ENCODE measurements at places on chromosomes 7 and 10. TPM values are rescaled to one million over a fixed set of nuclear protein-coding genes. Genes with fewer than 3 reads are reported as not detected.

- DNase-seq = no peak
Measured at GRCh38 chr10:113808168-113808567, 45.7 kb downstream of the DCLRE1A start.

- no peak for DNase-seq
Measured at GRCh38 chr10:116133634-116134033, 139.4 kb downstream of the GFRA1 start.

DNA sequence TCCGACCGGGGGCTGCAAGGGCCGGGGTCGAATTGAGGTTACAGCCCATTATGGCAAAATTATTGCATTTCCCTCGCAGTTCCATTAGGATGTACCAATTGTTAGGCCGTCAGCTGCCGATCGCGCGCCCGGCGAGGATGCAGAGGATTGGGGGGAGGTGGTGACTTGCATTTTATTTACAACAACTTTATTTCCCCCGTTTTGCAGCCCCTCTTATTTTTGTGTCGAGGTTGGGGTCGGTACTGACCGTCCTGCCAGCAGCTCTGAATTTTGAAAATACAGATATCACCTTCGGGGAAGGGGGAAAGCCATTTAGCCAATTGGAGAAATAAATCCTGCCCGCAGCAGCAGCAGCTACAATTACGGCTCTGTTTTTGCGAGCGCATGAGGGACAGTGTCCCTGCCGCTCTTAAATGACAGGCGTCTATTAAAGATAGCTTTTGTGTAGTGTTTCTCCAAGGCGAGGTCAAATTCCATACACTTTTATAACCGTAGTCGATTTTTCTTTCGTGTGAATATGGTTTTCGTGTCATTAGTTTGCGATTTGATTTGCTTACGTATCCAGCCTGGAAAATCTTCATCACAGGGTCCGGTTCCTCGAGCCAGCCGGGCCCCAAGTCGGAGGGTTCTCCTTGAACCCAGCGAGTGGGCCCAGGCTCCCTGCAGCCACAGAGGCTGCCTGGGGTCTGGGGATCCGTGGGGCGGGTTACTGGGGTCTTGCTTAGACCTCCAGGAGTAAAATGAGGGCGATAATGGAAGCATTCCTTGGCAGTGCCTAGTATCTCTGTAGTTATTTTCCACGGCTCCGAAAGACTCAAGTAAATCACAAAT is 684 bp upstream of the HOXA5 start:
- DNase-seq = no peak

- DNase-seq = no peak
Measured at GRCh38 chr10:121332829-121333765, 265.1 kb downstream of the FGFR2 start.

- peak; percentile 67 for DNase-seq
Measured at GRCh38 chr10:29555746-29556481, 78.9 kb downstream of the SVIL start.

GRCh38 chr7:517774-518629 is 1.6 kb downstream of the PDGFA start:
- peak; percentile 63 for DNase-seq

The HIPK2 gene
- polyA plus RNA-seq = 23.2 TPM

The SEC24C gene
- 56.6 TPM for polyA plus RNA-seq

DNA sequence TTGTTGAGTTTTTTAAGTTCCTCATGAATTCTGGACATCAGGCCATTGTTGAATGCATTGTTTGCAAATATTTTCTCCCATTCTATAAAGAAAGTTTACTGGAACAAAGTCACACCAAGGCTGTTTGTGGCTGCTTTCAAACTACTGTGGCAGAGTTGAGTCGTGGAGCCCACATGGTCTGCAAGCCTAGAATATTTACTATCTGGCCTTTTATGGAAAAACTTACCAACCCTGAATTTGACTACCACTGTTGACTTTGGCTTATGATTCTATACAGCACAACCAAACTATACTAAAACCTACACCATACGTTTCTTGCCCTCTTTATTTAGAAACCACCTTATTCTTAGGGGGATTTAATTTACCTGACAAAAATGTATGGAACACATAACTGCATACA is 239.1 kb downstream of the KCNMA1 start:
- no peak for DNase-seq

The SRRT gene
- polyA plus RNA-seq = 148 TPM

GRCh38 chr7:55310287-55311025 is 54.7 kb upstream of the LANCL2 start:
- no peak for DNase-seq

GRCh38 chr10:45160271-45160670 is 155.1 kb downstream of the OR13A1 start:
- DNase-seq = peak; percentile 24

The PCLO gene
- polyA plus RNA-seq = 0.34 TPM

DNA sequence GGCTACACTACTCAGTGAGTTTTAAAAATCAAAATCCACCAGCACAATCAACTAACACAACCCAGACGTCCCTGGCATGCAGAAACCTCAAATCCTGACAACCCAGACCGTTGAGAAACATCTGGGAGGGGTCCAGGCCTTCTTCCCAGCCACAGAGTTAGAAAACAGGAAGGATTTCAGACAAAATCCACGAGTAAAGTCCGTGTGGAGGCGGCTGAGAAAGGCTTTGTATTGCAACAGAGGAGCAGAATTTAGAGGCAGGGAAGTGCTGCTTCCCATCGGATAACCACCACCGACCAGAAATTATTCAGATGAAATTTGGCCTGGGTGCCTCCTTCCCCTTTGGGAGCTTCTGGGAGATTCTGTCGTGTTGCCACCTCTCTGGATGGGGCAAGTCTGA is 61.5 kb downstream of the TNS3 start:
- DNase-seq = no peak

The ASB15 gene
- polyA plus RNA-seq = not detected
